ENCODE measurements at places on chromosomes 13 and 19.

- DNase-seq, result no peak
Measured at GRCh38 chr13:41058295-41059070, 2.8 kb upstream of the WBP4 start.

GRCh38 chr13:73365252-73365651 lies 306.4 kb downstream of the KLF5 start:
- no peak for DNase-seq

- no peak for DNase-seq
Measured at GRCh38 chr19:41175801-41176777, 16.9 kb upstream of the CYP2S1 start.

DNA sequence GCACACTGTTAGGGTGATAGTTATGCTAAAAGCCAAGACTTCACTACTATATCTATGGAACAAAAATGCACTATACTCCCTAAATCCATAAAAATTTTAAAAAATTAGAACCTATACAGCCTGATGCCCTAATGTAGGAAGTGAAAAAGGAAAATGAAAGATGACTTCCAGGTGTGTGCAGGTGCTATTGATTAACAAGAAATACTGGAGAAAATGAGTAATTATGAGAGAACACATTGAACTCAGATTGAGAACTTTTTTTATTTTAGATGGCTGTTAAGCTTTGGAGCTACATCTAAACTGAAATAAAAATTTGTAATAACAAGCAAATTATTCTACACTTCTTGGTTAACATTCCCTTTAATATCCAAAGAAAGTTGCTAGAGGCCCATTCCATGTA lies 1015.7 kb downstream of the PCDH9 start:
- no peak for DNase-seq

DNA sequence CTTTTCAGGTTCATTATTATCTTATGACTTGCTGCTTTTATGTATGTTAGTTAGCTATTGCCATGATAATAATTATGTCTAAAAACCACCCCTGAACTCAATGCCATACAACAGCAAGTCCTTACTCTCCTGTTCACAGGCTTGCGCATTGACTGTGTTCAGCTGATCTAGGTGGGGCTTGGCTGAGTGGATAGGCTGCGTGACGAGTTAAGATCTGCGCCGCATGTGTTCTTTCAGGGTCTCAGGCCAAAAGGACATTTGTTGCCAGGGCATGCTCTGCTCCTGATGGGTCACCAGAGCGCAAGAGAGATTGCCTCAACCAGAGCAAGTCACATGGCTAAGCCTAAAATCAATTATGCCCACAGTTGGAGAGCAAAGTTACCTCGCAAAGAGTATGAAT lies 859 bp downstream of the ZNF568 start:
- peak; percentile 6 for DNase-seq

GRCh38 chr19:3698386-3698950 lies 1.8 kb downstream of the PIP5K1C start:
- DNase-seq, result no peak

DNA sequence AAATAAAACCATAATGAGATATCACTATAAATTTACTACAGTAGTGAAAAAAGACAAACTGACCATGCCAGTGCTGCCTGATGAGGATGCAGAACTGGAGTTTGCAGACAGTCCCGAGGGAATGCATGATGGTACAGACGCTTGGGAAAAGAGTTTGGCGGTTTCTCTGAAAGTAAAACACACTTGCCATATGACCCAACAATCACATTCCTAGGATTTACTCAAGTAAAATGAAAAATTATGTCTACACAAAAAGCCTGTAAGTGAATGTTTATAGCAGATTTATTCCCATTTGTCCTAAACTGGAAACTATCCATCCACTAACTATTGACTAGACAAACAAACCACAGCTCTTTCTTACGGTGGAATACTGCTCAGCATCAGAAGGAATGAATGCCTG lies 271.0 kb downstream of the DNAJC15 start:
- no peak for DNase-seq

GRCh38 chr13:111971891-111972780 lies 94.8 kb upstream of the SOX1 start:
- no peak for DNase-seq

DNA sequence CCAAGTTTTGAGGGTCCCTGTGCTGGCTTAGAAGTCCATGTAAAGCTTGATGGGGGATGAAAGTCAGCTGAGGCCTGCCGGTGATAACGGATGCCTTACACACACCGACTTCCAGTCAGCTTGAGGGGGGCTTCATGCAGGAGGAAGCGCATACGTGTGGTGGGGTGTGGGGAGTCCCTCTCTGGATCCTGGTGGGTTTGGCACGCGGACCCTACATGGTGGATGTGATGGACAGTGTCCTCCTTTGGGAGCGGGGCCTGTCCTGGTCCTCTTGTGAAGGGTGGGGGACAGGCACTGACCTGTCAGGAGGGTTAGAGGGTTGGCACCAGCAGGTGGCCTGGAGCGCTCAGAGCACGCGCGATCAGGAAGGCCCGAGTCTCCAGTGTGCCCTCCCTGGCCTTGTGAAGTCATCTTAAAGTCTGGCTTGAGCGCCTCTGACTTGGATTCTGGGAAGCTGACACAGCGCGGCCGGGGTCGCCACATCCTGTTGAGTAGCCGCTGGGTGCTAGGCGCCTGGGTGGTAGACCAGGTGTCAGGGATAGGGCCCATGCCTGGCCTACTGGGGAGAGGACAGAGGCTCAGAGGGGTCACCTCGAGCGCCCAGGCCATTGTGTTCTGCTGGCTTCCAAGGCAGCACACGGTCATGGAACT lies 2.9 kb downstream of the DAZAP1 start:
- no peak for DNase-seq

DNA sequence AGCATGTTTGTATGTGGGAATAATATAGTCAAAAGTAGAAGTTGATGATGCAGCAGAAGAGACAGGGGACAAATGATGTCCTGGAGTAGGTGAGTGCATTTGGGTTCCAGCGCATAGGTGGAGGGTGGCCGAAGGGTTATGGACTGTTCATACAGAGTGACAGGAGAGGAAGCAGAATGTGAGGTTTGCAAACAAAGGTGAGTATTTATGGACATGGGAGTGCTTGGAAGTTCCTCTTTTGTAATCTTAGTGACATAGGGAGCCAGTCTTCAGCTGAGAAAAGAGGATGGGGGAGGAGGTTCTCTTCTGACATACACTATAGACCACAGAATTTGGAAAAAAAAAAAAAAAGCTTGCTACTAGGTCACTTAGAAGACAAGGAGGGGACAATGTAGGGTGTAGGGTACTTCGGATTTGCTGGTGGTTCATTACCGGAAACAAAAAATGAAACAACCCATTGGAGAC lies 331.6 kb downstream of the DLEU7 start:
- no peak for DNase-seq

GRCh38 chr13:86878781-86879180 lies 792.4 kb upstream of the SLITRK5 start:
- DNase-seq, result no peak

DNA sequence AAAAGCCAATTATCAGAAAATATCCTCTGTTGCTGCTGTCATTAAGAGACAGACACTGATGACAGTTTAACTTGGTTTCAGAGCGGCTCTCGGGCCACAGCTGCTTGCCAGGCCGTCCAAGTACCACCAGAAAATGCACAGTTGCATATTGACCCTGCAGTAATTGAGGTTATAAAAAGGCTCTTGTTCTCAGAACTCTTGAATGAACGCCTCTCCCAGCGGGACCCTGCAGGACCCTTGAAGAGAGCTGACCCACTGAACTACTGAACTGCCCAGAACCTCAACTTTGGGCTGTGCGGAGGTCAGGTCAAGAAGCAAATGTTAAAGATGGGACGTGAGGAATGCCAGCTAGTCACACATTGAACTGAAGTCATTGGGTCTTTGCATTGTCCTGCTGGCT lies 1559.0 kb upstream of the SLC10A2 start:
- no peak for DNase-seq
